ENCODE measurements at places on chromosomes 3 and 15. TPM values are rescaled to one million over a fixed set of nuclear protein-coding genes. Genes with fewer than 3 reads are reported as not detected.

Gene LNP1
- total RNA-seq, result 5.3 TPM

Gene NTRK3
- not detected for total RNA-seq

Gene SH2D7
- total RNA-seq, result not detected

Gene OR4M2
- total RNA-seq, result not detected

Gene SLC30A4
- total RNA-seq, result 1.1 TPM

Gene GHSR
- not detected for total RNA-seq

Gene ARID3B
- 18.3 TPM for total RNA-seq

Gene CGGBP1
- total RNA-seq, result 120 TPM

Gene MUC20
- 1.1 TPM for total RNA-seq

Gene HACD3
- 157 TPM for total RNA-seq

Data from A673 (cell line).